ENCODE measurements at places on chromosomes 16 and 17. TPM values are rescaled to one million over a fixed set of nuclear protein-coding genes. Genes with fewer than 3 reads are reported as not detected.
A peak's percentile ranks its signal among the peaks of the same experiment; 100 is the strongest.

- H3K27me3 ChIP-seq: no peaks in the 10 kb centered on the region
- no peak overlapping the region for H3K4me3 ChIP-seq
- peak overlapping the region; percentile 49 for H3K27ac ChIP-seq
- H3K36me3 ChIP-seq: no peaks in the 10 kb centered on the region
- peak; percentile 69 for DNase-seq
These were observed 11.9 kb downstream of the EPN2 start for GRCh38 chr17:19248928-19249574.

DNA sequence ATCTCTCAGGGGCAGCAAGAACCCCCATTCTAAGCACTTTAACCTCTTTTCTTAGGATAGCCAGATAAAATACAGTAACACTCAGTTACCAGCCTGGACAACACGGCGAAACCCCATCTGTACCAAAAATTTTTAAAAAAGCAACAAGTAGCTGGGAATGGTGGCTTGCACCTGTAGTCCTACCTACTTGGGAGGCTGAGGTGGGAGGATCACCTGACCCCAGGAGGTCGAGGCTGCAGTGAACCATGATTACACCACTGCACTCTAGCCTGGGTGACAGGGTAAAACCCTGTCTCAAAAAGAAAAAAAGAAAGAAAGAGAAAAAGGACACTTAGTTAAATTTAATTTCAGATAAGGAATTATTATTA is 28.6 kb upstream of the UBE2G1 start:
- no peak overlapping the region for H3K4me3 ChIP-seq
- H3K27ac ChIP-seq: no peak overlapping the region
- H3K27me3 ChIP-seq: no peaks in the 10 kb centered on the region
- DNase-seq: no peak
- H3K4me1 ChIP-seq: no peaks in the 10 kb centered on the region

Gene OR1F1
- not detected for total RNA-seq

Gene RGS11
- total RNA-seq: 6.3 TPM

Gene ALOX12B
- total RNA-seq: not detected

DNA sequence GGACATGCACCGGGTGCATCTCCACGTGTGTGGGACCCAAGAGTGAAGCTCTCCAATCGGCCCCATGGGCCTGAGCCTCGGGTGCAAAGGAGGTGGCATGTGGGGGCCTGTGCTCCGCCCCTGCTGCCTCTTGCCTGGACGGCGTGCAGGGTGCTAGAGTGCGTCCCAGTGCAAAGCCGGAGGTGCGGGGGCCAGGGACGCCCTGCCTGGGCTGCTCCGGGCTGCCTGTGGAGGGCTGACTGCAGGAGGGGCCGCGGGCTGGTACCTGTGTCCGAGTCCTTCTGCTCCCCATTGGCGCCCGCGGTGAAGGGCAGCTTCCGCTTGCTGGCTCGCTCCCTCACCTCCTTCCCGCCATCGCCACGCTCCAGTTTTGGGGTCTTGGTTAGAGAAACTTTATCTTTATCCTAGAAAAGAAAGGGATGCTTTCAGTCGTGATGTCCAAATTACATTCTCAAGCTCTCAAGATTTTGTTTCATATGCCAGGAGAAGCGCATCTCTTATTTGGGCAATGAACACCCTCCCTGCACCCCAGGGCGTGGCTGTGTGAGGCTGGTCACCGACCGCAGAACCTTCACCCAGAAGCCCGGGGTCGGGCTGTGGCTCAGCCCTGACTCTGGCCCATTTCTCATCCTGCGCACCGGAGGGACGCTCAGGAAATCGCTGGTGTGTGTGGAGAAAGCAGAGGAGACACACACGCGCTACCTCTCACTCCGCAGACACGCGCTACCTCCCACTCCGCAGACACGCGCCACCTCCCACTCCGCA is 87.6 kb downstream of the ZNF778 start:
- DNase-seq: no peak
- peaks cover 15% of the 10 kb centered on the region for H3K4me1 ChIP-seq
- peaks cover 24% of the 10 kb centered on the region for H3K36me3 ChIP-seq
- H3K27ac ChIP-seq: no peak overlapping the region
- H3K27me3 ChIP-seq: no peaks in the 10 kb centered on the region

Gene ATP6V0D1
- 68.1 TPM for total RNA-seq

DNA sequence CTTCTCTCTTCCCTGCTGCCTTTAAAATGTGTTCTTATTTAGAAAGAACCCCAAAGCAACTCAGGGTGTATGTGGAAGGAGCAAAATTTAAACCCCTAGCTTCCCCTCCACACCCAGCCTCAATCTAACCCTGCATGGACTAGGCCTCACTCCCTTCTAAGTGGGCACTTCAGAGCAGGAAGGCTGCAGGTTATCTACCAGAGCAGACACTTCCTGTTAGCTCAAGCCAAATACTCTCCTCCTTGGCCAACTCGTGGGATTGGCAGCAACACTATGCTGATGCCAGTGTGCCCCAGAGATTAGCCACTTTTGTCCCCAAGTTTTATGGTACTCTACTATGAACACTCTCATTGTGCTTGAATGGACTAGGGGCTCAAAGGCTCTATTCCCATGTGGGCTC is 35.6 kb downstream of the CCDC42 start:
- no peaks in the 10 kb centered on the region for H3K36me3 ChIP-seq
- no peak overlapping the region for H3K27ac ChIP-seq
- H3K4me1 ChIP-seq: no peaks in the 10 kb centered on the region
- DNase-seq: no peak
- no peak overlapping the region for H3K4me3 ChIP-seq

GRCh38 chr16:11201498-11202259 is 54.3 kb downstream of the SOCS1 start:
- H3K27ac ChIP-seq: peak overlapping the region; percentile 83
- DNase-seq: peak; percentile 72
- H3K4me1 ChIP-seq: peaks cover 25% of the 10 kb centered on the region

DNA sequence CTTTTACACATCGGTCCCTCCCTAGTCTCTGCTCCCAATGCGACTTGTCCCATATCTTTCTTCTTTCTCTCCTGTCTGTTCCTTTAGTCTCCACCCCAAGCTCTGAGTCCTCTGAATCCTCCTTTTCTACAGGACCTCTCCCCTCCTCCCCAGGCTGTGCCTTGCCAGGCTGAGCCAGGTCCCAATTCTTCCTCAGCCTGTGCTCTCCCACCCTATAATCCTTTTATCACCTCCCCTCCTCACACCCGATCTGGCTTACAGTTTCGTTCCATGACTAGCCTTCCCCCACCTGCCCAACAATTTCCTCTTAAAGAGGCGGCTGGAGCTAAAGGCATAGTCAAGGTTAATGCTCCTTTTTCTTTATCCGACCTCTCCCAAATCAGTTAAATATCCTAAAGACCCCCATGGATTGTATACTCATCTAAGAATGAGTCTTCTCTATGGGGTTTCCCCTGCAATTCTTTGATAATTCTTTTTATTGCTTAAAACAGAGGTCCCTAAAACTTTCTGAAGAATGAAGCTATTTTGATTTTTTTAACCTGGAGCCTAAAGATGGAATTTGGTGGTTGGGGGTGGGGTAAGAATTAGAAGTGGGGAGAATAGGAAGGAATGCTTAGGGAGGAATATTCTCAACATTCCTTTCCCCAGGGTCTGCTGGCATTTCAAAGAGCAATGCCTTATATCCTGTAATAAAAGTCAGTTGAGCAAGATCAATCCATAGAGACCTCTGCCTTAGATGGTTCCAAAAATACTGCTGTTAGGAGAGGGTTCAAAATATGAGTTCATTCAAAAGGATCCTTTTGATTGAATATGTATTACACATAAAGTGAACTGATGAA is 102.8 kb downstream of the MYO1D start:
- H3K36me3 ChIP-seq: no peaks in the 10 kb centered on the region
- H3K27me3 ChIP-seq: no peaks in the 10 kb centered on the region
- DNase-seq: no peak
- H3K4me1 ChIP-seq: no peaks in the 10 kb centered on the region
- H3K27ac ChIP-seq: no peak overlapping the region

DNA sequence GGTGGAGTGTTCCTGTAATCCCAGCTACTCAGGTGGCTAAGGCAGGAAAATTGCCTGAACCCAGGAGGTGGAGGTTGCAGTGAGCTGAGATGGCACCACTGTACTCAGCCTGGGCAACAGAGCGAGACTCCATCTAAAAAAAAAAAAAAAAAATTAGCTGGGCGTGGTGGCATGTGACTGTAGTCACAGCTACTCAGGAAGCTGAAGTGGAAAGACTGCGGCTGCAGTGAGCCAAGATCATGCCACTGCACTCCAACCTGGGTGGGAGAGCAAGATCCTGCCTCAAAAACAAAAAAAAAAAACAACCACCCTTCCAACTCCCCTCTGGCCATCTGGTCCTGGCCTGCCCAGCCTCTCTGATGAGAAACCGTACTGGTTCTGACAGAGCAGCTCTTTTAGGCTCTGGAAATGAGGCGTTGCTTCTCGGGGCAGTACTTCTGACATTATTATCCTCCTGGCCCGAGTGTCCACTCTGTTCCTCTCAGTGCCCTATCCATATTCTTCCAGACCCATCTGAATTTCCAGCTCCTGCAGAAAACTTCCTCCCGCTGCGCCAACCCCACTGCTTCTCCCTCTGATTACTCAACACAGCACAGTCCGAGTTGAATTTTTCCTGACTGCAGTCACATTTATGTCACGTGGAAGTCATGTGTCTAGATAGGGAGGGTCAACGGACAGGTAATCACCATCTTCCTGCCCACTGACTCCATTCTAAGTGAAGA is 13.3 kb downstream of the GGA2 start:
- H3K36me3 ChIP-seq: peaks cover 9% of the 10 kb centered on the region
- no peak overlapping the region for H3K27ac ChIP-seq
- no peak for DNase-seq
- H3K27me3 ChIP-seq: no peaks in the 10 kb centered on the region
- H3K4me3 ChIP-seq: no peak overlapping the region

Gene MPO
- not detected for total RNA-seq

Gene SAMD14
- 2.1 TPM for total RNA-seq

Gene KRTAP2-2
- total RNA-seq: not detected

DNA sequence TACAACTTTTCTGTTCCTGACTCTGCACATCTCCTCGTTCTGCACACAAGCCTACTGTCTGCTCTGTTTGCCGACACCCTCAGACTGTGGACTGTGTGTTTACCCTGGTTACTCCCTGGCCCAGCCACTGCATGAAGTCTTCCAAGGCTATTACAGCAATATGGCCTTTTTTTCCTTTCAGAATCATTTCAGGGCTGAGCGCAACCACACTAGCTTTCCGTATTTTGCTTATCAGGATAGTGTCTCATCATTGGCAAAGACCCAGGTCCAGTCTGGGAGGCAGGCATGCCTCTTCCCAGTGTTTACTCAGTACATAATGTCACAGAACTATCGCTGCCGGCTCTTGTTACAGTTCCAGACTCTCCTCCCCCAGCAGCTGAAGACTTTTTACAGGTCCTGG is 10.1 kb downstream of the DNAH9 start:
- no peaks in the 10 kb centered on the region for H3K36me3 ChIP-seq
- H3K4me3 ChIP-seq: no peak overlapping the region
- H3K27ac ChIP-seq: no peak overlapping the region
- no peaks in the 10 kb centered on the region for H3K4me1 ChIP-seq
- H3K27me3 ChIP-seq: no peaks in the 10 kb centered on the region
- DNase-seq: no peak

- no peaks in the 10 kb centered on the region for H3K36me3 ChIP-seq
- H3K27me3 ChIP-seq: no peaks in the 10 kb centered on the region
- no peaks in the 10 kb centered on the region for H3K4me1 ChIP-seq
- H3K27ac ChIP-seq: no peak overlapping the region
- H3K4me3 ChIP-seq: no peak overlapping the region
These were observed 31.9 kb downstream of the CMC2 start for GRCh38 chr16:80974649-80975376.

DNA sequence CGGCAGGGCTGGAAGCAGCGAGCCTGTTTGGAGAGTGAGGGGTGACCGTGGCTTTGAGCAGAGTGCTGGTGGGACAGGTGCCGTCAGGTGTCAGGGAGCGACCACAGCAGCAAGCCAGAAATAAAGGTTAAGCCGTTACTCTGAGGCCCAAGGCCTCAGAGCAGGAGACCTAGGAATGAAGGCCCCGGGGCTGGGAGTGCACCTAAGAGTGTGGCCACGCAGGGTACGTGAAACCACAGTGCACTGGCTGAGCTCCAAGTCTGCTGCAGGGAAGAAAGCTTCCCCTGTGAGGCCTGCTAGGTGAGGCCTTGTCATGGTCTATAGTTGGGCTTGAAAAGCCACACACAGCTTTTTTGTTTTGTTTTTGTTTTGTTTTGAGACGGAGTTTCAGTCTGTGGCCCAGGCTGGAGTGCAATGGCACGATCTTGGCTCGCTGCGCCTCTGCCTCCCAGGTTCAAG is 8.7 kb downstream of the CLUAP1 start:
- H3K36me3 ChIP-seq: peaks cover 6% of the 10 kb centered on the region
- no peak overlapping the region for H3K4me3 ChIP-seq
- no peak for DNase-seq
- H3K27me3 ChIP-seq: no peaks in the 10 kb centered on the region
- peaks cover 3% of the 10 kb centered on the region for H3K4me1 ChIP-seq
- no peak overlapping the region for H3K27ac ChIP-seq
